ENCODE measurements at places on chromosomes 16 and 17.
A peak's percentile ranks its signal among the peaks of the same experiment; 100 is the strongest.

DNA sequence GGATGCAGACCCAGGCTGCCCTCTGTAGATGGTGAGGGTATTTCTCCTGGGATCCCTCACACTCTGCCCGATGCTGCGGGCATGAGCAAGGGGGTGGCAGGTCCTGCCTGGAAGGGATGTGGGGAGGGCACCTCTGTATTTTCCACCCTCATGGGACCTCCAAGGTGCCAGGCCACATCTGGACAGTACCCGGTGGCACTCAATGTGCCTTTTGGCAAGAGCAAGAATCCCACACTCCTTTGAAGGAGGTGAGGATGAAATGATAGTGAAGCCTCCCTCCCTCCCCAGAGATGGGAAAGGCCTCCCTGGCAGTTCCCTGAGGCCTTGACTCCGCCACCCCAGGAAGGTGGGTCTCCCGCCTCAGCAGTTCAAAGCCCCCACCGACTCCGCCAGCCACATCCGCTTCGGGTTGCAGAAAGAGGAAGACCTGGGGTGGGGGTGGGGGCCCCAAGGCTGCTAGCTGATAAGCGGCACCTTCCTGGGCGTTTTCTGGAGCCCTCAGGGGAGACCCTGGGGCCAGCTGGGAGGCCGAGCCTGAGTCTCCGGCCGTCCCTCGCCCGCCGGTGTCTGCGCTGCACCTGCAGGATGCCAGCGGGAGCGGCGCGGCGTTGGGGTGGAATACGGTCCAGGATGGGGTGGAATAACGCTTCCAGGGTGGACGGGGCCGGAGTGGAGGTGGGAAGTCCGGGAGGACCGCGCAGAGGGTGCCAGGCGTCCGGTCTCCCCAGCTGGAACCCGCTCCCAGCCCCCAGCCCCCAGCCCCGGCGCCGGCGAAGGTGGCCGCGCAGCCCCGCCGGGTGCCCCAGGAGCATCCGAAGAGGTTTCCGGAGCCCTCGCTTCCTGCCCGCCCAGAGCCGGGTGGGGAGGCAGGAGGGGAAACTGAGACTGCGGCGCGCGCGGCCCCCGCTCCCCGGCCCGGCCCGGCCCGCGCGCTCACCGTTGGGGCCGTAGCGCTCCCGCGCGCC, 718 bp downstream of the ATP2A3 start:
- DNase-seq = no peak

DNA sequence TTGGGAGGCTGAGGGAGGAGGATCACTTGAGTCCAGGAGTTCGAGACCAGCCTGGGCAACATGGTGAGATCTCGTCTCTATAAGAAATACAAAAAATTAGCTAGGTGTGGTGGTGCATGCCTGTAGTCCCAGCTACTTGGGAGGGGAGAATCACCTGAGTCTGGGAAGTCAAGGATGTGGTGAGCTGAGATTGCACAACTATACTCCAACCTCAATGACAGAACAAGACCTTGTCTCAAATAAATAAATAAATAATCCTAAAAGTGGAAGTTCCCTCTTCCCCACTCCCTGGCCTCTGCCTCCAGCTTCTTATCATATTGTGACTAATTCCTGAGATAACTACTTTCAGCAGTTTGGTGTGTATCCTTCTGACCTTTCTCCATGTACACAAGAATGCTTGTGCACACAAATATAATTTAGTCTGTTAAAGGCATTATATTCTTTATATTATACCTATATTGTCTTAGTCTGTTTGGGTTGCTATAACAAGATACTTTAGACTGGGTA, 23.5 kb upstream of the DNAJA2 start:
- DNase-seq = no peak

DNA sequence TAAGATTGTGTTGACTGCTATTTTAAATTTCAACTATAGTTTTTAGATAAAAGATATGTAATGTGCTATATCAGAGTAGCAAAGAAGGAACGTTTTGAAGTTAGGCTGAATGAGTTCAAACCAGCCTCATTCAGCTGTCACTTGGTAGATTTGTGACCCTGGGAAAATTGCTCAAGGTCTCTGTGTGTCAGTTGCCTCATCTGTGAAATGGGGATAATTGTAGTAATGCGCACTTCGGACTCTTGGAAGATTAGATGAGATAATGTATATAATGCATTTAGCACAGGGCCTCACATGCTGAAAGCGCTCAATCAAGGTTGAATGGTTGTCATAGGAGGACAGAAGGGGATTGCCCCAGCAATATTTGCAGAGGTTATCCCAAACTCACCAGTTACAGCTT, 4.7 kb downstream of the BMERB1 start:
- no peak for DNase-seq

DNA sequence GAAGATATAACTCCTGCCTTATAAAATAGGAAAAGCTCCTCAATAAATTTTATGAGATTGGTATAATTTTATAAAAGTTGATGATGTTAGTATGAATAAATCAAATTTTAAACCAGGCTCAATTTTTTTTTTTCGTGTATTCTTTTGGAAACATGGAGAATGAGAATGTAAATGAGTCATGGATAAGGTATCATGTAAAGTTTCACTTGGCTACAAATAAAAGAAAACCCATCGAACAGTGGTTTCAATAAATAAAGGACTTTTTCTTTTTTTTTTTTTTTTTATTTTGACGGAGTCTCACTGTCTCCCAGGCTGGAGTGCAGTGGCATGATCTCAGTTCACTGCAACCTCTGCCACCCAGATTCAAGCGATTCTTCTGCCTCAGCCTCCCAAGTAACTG, 67.3 kb downstream of the PHKB start:
- DNase-seq = no peak

DNA sequence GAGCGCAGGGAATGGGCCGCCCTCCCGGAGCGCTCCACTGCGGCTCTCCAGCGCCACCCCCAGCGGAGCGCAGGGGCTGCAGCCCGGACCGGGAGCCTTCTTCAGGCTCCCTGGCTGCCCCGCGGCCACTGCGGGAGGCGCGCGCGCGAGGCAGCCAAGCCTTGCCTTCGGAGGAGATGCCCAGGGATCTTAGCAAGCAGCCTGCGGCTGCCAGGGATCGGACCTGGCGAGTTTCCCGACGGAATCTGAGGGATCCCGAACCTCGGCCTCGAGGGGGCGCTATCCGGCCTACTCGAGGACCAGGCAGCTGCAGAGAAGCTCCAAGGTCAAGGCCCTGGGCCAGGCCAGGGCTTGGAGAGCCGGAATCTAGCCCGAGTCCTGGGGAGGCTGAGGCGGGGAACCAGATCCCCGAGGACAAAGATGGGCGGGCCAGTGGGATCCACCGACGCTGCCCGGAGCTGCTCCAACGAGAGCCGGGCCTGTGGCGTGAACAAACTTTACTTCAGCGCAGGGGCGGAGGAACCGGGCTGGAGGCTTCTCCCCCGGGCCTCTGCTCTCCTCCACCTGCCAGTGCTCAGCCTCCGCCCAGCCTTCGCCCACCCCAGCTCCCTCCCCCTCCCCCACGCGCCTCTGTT, at the start of gene IRX6:
Gene IRX6 (plus strand): TSS at position 567 of the 635 bp plus-strand sequence. CDS start 889 bp downstream, outside the sequence.
- DNase-seq = peak; percentile 35

DNA sequence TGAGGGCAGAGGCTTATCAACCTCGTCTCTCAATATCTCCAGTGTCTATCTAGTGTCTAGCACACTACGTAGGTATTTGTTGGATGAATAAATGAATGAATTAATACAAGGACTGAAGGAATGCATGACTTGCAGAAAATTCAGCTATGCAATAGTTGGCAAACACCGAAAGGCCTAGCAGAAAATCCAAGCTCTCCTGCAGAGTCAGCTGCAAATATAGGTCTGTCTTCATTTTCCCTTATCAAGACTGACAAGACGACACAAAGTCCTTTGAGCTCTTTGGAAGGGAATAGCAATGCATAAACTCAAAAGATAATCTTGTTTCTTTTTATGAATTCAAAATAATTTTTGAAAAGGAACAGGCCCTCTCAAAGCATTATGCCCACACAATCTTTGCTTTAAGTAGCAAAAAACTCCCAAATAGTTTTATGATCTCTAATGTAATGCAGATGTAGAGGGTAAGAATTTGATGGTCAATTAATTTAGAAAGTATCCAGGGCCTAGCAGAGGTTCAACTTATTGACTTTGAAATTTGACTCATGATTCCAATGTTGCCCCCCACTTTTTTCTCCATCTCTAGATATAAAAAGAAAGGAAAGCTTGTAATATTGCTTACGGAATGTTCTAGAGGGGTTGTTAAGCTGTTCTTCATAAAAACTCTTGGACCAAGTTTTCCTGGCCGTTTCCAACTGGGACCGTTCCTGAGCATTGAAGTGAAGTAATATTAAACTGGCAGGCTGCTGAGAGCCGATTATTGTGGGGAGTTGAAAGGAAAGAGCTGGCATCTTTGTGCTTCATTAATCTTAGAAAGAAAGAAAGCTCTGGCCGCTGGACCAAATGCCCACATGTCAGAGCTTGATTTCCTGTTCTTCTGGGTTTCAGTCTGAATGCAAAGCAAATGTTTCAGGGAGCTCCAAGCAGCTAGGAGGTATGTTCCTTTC, 227.3 kb downstream of the HS3ST3A1 start:
- peak; percentile 42 for DNase-seq

- peak; percentile 7 for DNase-seq
These were observed 647 bp downstream of the FBXL20 start for GRCh38 chr17:39400547-39401411.

GRCh38 chr16:62068747-62069146, 32.5 kb upstream of the CDH8 start:
- DNase-seq = no peak

DNA sequence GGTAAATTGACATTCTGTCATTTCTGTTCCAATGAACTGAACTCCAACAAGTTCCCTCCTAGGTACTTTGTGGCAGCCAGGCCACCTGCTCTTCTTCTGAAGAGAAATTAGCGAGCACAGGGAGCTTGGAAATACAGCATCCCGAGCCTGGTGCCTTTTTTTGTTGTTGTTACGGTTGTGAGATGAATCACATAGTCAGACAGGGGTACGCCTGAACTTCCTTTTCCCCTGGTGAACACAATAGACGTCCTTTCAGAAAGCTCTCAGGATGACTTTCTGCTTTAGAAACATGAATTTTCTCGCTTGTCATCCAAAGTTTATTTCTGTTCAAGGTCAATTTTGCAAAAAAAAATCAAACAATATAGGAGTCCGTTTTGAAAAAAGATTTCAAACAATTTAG, 53.9 kb upstream of the XYLT1 start:
- DNase-seq = no peak

DNA sequence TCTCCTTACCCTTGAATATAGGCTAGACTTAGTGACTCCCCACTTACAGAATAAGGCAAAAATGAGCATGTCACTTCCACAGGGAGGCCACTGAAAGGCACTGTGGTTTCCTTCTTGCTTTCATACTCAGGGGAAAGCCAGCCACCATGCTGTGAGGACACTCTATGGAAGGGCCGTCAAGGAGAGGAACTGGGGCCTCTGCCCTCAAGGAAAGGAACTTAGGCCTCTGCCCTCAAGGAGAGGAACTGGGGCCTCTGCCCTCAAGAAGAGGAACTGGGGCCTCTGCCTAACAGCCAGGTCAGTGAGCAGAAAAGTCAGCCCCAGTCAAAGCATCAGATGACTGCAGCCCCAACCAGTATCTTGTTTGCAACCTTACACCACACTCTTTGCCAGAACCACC, 30.1 kb downstream of the VPS35 start:
- no peak for DNase-seq

GRCh38 chr17:75615301-75615700, 17.9 kb upstream of the SMIM5 start:
- no peak for DNase-seq

DNA sequence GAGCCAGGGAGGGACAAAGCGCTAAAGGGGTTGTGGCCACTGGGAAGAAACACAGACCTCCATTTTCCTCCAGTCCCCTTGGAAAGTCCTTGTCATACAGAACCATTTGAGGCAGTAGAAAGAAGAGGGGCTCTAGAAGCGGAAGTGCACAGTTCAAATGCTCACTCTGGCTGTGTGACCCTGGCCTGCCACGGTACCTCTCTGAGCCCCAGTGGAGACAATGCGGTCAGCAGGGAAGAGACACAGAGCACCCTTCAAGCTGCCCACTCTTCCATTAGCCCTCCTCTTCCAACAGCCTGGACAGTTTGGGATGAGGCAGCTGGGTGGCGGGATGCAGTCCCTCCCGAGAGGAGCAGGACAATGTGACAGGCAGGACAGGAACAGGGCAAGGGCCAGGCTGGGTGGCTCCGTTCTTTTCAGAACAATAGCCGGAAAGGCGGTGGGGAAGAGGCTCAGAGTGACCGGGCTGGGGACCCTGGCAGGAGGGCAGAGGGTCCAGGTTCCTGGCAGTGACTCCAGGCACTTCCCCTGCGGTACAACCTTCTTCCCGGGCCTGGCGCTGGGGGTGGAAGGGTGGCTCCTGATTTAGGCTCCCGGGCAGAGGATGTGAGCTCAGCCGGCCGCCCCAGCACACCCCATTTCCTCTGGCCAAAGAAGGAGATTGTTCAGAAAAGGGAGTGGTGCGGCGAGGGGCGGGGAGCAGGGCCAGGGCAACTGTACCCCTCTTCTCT, 5.6 kb downstream of the CASKIN2 start:
- no peak for DNase-seq

DNA sequence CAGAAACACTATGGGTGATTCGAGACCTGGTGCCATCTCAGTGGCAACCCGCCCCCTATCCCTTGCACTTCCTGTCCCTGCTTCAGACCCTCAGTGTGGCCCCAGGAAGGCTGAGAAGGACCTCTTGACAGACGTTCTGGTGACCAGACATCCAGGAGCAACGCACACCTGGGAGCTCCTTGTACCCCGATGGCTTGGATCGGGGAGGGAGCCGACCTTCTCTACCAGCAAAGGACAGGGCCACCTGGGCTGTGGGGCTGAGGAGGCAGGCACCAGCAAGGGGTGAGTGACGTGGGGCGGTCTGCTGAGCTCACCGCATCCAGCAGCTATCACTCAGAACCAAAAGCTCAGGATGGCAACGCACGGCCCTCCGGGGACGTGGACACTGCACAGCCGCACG, 27.2 kb downstream of the UNKL start:
- DNase-seq = no peak

GRCh38 chr17:68054296-68054900, 18.9 kb downstream of the KPNA2 start:
- DNase-seq = peak; percentile 94

GRCh38 chr16:53429221-53429943, 4.9 kb upstream of the RBL2 start:
- DNase-seq = peak; percentile 35

- no peak for DNase-seq
These were observed 43.5 kb downstream of the JPH3 start for GRCh38 chr16:87645802-87646201.

DNA sequence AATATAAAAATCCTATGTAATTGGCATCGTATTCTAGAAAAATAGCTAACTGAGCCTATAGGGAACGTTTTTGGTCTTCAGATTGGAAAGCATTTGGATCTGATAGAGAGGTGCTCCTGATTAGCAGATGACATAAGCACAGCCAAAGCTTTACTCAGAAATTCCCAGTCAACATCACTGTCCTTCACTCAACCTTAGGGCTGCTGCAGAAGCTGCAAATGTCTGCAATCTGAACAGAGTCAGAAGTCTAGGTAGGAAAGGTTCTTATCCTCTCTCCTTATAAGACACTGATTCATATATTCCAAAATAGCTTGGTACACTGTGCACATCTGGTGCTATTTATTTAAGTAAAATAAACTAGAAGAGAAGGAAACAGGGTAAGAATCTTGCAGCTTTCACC, 19.2 kb downstream of the STRADA start:
- no peak for DNase-seq

GRCh38 chr17:51166987-51167931, 1.0 kb downstream of the NME2 start:
- DNase-seq = peak; percentile 20
